ENCODE measurements at places on chromosomes 3 and 15.

- no peak for DNase-seq
These were observed 231.1 kb downstream of the ADAMTS9 start for GRCh38 chr3:64456674-64457073.

GRCh38 chr3:170517242-170517945, 68.5 kb downstream of the SLC7A14 start:
- DNase-seq: no peak

DNA sequence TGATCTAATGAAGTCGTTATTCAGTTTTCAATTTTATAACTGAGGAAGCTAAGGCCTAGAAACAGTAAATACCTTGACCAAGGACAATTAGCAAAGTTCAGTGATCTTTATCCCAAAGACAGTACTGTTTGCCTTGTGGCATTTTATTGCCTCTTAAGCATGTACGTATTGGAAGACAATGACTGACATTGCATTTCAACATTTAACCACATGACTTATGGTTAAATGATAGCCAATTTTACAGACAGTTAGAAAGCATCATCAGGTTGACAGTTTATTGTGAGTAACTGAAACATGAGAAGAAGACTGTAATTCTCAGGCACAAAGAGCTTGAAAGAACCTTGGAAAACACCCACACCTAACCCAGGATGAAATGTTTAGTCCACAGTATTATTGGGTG, 390.8 kb upstream of the ZNF385D start:
- DNase-seq: no peak

- no peak for DNase-seq
These were observed 98.2 kb downstream of the FBN1 start for GRCh38 chr15:48547286-48547685.

DNA sequence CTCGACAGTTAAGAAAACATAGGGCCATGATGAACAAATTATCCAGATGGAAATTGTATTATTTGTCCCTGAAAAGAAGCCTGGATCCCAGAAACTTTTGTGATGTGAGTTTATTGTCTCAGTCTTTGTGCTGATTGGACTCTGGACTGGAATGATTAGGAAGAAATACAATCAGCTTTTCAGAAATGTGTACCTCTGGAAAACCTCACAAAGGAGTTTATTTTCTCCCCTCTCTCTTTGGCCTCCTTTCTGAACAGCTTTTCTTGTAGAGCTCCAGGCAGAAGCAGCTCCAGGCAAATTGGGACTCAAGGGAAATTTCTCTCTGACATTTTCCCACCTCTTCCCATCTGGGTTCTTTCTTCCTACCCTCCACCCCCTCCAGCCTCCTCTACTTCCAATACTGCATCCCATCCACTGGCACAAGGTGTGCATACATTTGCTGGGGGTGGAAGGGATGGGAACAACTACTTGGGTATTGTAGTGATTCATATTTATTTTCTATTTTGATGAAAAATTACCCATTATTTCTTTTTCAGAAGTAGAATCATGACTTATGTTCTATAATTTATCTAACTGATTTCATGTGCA, 119.7 kb downstream of the CD47 start:
- DNase-seq: no peak

GRCh38 chr3:31345581-31345980, 187.1 kb upstream of the STT3B start:
- no peak for DNase-seq

GRCh38 chr3:31462050-31462569, 70.6 kb upstream of the STT3B start:
- no peak for DNase-seq

GRCh38 chr15:68285259-68285980, 7.9 kb downstream of the FEM1B start:
- DNase-seq: no peak

DNA sequence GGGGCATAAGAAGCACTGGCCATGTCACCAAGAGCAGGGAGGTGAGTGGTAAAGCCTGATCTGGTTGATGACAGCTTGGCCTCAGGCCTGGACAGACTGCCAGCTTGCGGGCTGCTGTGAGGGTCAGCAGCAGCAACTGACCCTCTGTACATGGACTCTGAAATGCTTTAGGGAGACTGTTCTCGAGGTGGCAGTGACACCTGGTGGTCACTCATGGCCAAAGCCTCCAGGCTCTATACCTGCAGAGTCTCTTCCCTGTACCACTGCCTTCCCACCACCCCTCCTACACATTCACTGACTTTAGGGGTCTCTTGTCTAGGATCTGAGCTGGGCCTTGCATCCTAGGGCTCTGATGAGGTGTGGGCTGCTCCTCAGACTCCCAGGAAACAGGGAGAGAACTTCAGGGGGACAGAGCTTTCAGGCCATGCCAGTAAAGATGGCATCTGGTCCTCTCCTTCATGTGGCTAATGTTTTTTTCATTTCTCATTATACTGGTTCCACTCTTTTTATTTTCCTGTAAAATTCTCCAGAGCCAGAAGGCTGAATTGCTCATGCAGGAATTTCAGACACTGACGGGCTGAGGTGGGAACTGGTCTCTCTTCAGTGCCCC, 17.2 kb upstream of the TIMP4 start:
- DNase-seq: peak; percentile 68

- DNase-seq: no peak
These were observed 6.3 kb downstream of the PIGZ start for GRCh38 chr3:196962108-196962929.

GRCh38 chr15:94203306-94203705, 28.1 kb upstream of the MCTP2 start:
- DNase-seq: no peak

GRCh38 chr15:93035953-93036810, 52.8 kb downstream of the RGMA start:
- no peak for DNase-seq

- peak; percentile 66 for DNase-seq
These were observed 39.5 kb downstream of the SLC6A6 start for GRCh38 chr3:14441920-14442300.

GRCh38 chr3:134357914-134358811, 16.1 kb downstream of the AMOTL2 start:
- peak; percentile 81 for DNase-seq

DNA sequence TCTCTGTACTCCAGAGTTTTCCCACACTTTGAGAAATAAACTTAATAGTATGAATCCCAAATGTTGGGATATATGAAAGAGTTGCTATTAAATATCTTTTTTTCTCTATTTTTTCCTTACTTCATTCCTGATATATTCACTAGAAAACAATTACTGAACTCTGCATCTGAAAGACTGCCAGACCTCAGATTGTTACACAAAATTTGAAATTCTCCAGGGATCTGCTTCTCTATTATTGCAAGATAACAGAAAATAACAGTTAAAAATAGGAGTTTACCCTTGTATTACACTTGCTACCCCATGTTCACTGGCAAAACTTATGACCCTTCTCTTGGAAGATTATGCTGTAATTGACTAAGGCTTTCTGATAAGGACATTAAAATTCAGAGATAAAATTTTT, 11.7 kb upstream of the P3H2 start:
- no peak for DNase-seq

GRCh38 chr3:142040941-142041491, 108.3 kb downstream of the TFDP2 start:
- DNase-seq: no peak

All from AG20443 (cell line).